ENCODE measurements at places on chromosomes 3 and 15.

DNA sequence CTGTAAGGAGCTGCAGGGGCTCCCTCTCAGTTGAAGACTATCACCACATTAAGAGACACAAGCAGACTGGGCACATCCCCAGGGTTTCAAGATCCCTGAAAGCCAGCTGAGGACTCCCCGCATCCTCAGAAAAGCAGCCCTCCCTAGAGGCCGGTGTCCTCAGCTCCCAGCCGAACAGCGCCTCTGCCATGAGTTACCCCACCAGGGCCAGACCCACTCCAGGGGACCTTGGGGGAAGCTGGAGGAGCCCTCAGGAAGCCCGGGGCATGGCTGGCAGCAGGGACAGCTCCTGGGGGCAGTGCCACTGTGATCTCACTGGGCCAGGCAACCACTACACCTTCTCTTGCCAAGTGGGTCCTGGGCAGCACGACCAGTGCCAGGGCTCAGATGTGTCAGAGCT is 8.1 kb downstream of the KLF15 start:
- H3K27me3 ChIP-seq = no peaks in the 10 kb centered on the region
- DNase-seq = no peak
- no peaks in the 10 kb centered on the region for H3K4me1 ChIP-seq

DNA sequence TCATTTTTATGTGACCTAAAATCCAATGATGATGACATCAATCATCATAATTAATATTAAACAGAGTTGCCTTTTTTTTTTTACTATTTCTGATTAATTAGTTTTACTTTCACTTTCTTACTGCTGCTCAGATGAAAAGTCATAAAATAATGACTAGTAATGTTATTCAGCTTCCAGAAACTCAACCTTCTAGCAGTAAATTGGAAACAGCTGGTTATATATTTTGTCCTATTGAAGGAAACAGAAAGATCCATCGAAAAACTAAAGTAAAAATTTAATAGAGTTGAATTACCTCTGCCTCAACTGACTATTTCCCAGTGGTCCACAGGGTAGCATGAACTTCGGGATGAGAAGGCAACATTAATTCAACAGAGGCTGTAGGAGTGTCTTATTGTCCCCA is 107.1 kb upstream of the PTX3 start:
- peaks cover 7% of the 10 kb centered on the region for H3K36me3 ChIP-seq
- peaks cover 1% of the 10 kb centered on the region for H3K4me1 ChIP-seq
- no peak overlapping the region for H3K4me3 ChIP-seq
- no peak for DNase-seq
- H3K27me3 ChIP-seq = no peaks in the 10 kb centered on the region

DNA sequence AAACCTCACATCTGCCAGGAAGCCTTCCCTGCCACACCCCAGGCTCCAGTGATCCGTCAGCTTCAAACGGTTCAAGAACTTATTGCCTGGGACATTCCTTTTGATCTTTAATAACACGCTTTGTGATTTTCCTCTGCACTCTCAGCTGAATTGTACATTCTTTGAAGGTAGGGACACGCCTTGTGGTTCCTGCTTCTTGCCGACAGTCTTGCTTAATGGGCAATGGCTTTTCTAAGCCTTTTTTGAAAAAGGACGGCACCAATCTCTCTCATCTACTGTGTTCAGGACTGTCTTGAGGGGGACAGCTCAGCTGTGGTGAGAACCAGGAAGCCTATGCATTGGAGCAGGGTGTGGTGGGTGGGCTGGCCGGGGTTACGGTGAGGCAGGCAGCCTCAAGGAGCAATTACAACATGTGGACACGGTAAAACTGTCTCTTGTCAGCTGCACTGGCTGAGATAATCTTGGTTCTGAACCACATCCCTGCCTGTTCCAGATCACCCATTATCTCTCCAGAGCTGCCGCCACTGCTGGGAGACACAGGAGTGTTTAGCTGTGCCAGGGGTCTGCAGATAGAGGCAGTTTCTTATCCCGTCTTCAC is 46.0 kb upstream of the GLCE start:
- H3K36me3 ChIP-seq = no peaks in the 10 kb centered on the region
- H3K27ac ChIP-seq = no peak overlapping the region
- peaks cover 18% of the 10 kb centered on the region for H3K27me3 ChIP-seq
- H3K4me1 ChIP-seq = peaks cover 18% of the 10 kb centered on the region

DNA sequence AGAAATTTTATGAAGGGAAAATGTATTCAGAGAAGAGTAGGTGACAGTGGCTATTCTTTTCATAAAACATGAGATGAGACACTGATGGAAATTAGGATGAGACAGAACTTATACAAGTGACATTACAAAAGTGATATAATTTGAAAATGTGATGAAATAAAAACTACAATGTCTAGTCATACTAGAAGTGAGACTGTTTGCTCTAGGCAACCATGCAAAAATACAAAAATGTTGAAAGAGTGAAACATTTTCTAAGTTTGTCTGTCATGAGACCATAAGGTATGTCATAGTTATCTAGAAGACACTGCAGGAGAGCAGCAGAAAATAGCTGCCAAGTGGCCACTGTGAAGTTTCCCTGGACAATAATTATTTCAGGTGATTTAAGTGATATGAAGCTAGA is 459.5 kb downstream of the DIPK2A start:
- H3K4me1 ChIP-seq = no peaks in the 10 kb centered on the region
- no peak for DNase-seq
- H3K36me3 ChIP-seq = no peaks in the 10 kb centered on the region
- no peak overlapping the region for H3K4me3 ChIP-seq
- no peak overlapping the region for H3K27ac ChIP-seq

- no peak overlapping the region for H3K4me3 ChIP-seq
- peaks cover 3% of the 10 kb centered on the region for H3K36me3 ChIP-seq
Measured at GRCh38 chr3:114376516-114377185, 82.8 kb downstream of the TIGIT start.

DNA sequence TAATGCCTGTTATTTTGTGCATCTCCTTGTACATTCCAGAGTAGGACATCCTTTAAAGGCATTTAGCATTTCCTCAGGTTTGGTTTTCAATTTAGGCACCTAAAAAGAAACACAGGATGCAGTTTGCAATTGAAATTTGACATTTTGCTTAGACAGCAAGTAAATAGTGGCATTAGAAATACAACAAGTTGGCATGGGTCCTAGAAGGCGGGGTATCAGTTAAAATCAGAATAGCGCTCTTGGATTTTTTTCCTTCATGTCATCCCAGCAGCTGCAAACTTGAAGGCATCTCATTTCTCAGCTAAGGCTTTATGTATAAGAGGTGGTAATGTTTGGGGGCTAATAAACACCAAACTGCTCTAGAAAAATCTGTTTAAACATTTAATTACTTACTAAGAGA is 47.5 kb upstream of the SKOR1 start:
- no peak overlapping the region for H3K27ac ChIP-seq
- H3K36me3 ChIP-seq = peaks cover 4% of the 10 kb centered on the region
- H3K4me1 ChIP-seq = peaks cover 1% of the 10 kb centered on the region
- DNase-seq = no peak

- H3K4me3 ChIP-seq = no peak overlapping the region
- no peak for DNase-seq
- no peaks in the 10 kb centered on the region for H3K36me3 ChIP-seq
Measured at GRCh38 chr15:66151809-66152208, 101.7 kb downstream of the MEGF11 start.

- H3K36me3 ChIP-seq = no peaks in the 10 kb centered on the region
- no peak for DNase-seq
- peaks cover 3% of the 10 kb centered on the region for H3K27me3 ChIP-seq
- H3K4me1 ChIP-seq = no peaks in the 10 kb centered on the region
- no peak overlapping the region for H3K4me3 ChIP-seq
Measured at GRCh38 chr15:51313644-51314280, 24.6 kb downstream of the CYP19A1 start.

DNA sequence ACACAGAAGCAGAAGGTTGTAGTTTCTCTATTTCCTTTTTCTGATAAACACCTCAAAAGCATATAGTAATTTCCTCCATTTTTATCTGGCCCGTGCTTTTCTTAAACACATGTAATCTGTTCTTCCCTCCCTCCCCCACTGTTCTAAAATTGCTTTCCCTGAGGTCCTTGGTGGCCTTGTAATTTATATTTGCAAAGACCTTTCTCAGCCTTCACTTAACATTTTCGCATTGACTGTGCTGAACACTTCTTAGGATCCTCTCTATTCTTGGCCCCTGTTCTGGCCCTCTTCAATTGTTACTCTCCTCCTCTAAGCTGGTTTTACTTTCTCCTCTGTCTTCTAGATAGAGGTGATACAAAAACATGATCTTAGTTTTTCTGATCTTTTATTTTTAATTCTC is 28.3 kb downstream of the GAP43 start:
- no peak overlapping the region for H3K4me3 ChIP-seq
- H3K27ac ChIP-seq = no peak overlapping the region
- DNase-seq = no peak
- H3K27me3 ChIP-seq = peaks cover 38% of the 10 kb centered on the region
- H3K36me3 ChIP-seq = no peaks in the 10 kb centered on the region

- no peaks in the 10 kb centered on the region for H3K27me3 ChIP-seq
- H3K4me1 ChIP-seq = no peaks in the 10 kb centered on the region
- peaks cover 3% of the 10 kb centered on the region for H3K36me3 ChIP-seq
- H3K4me3 ChIP-seq = no peak overlapping the region
Measured at GRCh38 chr3:50737193-50737905, 62.6 kb downstream of the DOCK3 start.

All from activated naive CD8-positive, alpha-beta T cell treated with anti-CD3 and anti-CD28 coated beads for 36 hours (primary cell).